ENCODE measurements at places on chromosomes 7 and 10.

- DNase-seq = no peak
These were observed 288.3 kb upstream of the NFE2L3 start for GRCh38 chr7:25863729-25864110.

DNA sequence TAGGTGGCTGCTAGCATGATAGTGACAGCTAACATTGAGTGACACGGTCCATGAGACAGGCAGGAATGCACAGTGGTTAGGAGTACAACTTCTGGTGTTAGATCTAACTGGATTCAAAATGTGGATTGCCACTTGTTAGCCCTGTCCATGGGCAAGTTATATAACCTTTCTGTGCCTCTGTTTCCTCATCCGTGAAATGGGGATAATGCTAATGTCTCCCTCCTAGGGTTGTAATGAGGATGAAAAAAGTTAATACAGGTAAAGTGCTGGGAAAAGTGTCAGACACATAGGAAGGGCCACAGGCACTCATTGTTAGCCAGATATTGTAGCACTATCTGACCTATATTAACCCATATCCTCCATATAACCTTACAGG, 41.8 kb downstream of the TACR2 start:
- DNase-seq = no peak

- no peak for DNase-seq
These were observed 131.8 kb downstream of the BMPER start for GRCh38 chr7:34036972-34037792.

GRCh38 chr10:7855205-7855604, 36.9 kb downstream of the TAF3 start:
- no peak for DNase-seq

DNA sequence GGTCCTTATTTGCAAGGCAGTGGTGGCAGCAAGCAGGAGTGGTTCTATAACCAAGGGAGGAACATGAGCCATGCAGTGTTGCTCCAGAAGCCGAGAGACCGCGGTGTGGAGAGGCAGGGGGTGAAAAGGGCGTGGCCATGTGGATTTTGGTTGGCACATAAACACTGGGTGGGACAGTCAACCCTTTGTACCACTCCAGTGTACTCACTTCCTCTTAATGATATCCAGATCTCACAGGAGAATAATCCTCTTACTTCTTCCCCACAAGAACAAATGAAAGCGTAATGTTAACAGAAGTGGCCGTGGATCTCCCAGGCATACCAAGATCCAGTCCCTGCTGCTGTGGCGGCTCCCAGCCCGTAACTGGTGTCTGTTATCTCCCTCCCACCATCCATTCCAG, 42.4 kb downstream of the XRCC2 start:
- no peak for DNase-seq

DNA sequence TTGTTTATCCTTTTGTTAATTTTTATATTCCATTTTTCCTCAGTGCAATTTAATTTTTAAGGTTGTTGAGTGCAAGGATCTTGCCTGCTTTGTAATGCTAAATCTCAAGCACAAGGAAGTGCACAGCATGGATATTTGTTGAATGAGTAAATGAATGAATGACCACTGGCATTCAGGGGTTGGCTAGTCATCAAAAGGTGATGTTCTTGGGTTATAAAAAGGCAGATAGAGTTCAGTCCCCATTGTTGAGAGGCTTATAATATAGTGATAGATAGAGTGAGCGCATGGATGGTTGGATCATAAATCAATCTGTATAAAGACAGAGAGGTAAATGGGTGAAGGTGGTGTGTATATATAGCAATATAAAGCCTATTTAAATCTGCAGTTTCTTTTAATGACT, 193.2 kb upstream of the KLF6 start:
- DNase-seq = no peak

All from brain pericyte (primary cell).